ENCODE measurements at places on chromosomes 13 and 19.
A peak's percentile ranks its signal among the peaks of the same experiment; 100 is the strongest.

DNA sequence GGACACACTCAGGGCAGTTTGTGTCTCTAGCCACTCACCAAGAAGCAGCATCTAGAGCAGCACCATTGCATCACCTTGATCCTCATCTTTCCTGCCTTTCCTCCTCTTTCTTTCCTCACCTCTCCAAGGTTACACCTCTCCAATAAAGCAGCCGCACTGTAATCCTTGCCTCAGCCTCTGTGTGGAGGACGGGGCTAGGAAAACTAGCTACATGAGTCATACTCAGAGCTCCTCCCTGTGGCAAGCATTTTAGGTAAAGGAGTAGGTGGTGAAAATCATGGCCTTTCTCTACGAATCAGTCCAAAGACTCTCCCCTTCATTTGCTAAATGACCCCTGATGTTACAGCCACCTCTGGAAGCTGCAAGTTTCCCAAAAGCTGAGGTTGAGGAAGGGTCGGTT, 108.9 kb downstream of the DNAJC15 start:
- DNase-seq = peak; percentile 26

- peak; percentile 77 for DNase-seq
These were observed 17.6 kb downstream of the LIG1 start for GRCh38 chr19:48152551-48152950.

GRCh38 chr13:32759152-32759551, 172.9 kb downstream of the PDS5B start:
- no peak for DNase-seq

DNA sequence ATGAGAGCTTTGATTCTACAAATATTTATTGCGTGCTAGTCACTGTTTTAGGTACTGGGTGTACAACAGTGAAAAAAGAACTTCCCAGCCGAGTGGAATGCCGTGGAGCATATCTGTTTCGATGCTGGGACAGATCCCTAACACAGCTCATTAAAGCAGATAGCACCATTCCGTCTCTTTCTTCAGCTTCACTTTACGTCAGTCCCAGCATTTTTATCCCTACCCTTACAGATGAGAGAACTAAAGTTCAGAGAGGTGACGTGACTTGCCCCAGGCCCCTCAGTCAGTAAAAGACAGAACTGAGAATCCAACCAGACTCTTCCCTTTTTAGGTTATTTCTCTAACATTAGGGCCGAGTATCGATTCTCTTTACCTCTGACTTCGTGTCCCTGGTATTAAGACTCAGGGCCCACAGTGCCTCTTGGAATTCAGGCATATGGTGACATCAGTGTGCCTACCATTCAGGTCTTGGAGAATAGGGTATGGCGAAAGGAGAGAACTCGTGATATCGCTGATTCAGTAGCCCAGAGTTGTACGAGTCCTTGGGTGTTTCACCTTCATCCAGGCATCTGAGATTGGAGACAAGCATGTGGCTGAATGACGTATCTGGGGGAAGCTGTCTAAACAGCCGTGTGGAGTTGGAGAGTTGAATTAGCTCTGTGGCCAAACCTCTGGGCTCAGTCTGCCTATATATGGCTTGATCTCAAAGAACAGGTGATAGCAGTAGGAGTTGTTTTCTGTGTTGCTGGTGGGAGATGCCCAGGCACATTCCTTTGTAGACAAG, 27.1 kb downstream of the ACTN4 start:
- DNase-seq = no peak

GRCh38 chr19:13102666-13103580, at the start of gene LYL1:
TSS of gene LYL1 (minus strand) at chr19:13102858. CDS start at chr19:13101171, 1,687 bp downstream.
- DNase-seq = peak; percentile 99

DNA sequence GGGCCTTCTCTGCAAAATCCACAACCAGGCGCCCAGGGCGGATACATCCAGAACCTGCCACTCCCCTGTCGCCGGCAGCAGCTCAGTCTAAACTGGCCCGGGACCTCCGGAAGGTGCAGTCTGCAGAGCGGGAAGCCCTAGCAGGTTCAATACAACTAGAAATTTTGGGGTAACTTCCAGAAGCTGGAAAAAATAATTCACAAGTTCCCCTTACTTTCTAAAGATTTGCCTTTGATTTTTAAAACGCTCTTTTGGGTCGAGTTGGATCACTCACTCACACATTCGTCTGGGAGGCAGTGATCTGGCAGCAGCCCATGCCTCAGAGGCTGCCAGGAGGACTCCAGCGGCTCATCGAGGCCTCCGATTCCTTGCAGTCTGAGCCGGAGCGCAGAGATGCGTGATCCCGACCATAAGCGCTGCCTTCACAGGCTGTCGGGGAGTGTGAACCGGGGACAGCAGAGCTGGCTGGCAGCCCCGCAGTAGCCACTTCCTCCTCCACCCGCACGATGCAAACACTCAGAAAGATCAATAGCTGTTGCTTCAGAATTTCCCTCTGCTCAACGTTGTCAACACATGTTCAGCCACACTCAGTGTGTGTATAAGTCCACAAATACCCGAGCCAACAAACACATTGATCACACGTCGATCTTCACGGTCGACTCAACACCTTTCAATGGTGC, 35.6 kb upstream of the ZNF507 start:
- DNase-seq = no peak

DNA sequence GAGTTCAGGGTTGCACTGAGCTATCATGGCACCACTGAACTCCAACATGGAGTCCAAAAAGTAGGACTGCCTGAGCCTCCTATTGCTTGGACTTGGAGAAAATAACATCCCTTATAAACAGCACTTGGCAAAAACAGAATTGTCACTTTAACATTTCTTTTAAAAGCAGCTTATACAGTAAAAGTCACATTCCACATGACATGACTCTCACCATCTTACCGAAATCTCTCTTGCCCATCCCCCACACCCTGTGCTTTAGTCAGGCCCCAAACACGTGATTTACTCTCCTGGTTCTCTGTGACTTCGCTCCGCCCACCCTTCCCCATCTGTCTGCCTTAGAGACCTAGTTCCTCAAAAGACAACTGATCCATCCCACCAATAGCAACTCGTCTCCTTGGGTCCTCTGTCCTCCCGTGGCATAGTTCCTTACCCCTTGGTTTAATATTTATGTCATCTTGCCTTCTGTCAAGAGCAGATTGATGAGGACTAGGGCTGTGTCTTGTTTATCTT, 4.6 kb downstream of the SAFB start:
- peak; percentile 96 for DNase-seq

DNA sequence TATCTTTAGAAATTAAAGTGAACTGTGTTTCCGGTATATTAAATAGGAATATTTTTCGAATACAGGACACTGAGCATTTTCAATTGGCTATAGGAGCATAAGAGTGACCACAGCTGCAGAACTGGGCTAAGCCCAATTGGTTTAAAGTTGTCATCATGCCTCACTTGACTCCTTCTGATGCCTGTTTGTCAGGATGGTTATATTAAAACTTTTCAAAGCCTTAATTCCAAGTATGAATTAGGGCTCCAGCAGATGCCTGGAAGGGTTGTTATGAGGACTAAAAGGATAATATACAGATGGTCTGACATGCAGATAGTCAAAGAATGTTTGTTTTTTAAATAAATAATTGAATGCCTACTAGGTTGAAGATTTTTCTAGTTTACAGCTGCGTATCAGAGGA, 100.0 kb downstream of the LMO7 start:
- no peak for DNase-seq

- no peak for DNase-seq
These were observed 477.3 kb downstream of the KLF12 start for GRCh38 chr13:73656863-73657262.

GRCh38 chr13:101026736-101027398, 352.3 kb upstream of the TMTC4 start:
- DNase-seq = no peak

DNA sequence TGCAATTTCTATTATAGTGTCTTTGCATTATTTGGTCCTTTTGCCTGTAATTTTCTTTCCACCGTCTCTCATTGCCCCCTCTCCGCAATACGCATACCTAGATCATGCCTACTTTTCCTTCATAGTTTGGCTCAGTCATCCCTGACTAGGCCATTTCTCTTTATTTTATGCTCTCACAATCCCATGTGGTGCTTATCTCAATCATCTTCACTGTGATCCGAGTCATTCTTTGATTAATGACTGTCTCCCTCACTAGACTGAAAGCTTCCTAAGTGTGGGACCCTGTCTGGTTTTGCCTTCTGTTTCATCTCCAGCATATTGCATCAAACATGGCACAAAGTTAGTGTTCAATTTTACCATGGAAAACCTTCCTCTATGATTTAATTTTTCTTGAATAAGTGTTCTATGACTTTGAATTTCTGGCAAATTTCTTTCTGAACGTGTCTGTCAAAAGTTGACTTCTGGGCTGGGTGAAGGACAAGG, 43.7 kb upstream of the OLFM4 start:
- no peak for DNase-seq

DNA sequence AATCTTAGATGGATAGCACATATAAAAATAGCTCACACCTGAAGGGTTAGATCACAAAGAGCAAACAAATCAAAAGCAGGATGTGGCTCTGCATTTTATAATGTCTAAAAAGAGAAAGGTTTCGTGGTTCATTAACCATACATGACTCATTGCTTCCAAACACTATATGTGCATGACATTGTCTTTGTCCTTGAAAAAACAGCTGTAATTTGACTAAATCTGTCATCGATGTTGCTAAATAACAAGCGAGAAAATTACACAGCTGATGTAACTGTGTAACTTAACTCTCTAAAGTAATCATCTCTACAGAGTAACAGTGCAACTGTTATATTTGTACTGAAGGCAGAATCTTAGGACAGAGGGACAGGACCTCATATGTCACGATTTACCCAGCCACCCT, 383.1 kb upstream of the GPC6 start:
- no peak for DNase-seq

DNA sequence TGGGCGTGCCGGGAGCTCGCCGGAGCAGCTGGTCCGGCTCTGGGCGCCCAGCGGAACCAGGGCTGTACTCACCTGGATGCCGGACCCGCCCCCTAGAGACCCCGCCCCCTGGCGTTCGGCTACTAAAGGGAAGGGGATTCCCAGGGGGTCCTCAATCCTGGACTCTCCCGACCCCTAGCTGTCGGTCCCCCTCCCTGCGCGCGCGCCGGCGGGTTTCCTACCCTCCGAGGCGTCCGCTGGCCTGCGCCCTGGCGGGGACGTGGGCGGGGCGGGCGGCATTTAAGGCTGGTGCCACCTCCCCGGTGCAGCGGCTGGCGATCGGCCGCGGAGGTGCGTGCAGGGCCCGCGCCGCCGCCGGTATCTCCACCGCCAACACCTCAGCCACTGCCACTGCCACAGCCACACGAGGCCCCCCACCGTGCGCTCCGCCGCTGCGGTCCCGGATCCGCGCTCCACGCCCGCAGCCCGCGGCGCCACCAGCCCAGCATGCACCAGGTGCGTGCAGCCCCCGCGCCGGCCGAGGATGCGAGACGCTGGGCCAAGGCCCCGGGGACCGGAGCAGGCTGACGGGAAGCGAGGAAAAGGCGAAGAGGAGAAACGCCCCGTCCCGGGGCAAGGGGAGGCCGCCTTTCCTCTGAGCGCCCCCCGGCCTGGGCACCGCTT, at the start of gene ATP12A:
Gene ATP12A, plus strand, starts transcription at position 151 of the 663 bp plus-strand sequence. Its CDS starts 336 bp downstream, at position 487.
- DNase-seq = peak; percentile 30

GRCh38 chr19:50214699-50215543, 11.5 kb downstream of the MYH14 start:
- DNase-seq = no peak

DNA sequence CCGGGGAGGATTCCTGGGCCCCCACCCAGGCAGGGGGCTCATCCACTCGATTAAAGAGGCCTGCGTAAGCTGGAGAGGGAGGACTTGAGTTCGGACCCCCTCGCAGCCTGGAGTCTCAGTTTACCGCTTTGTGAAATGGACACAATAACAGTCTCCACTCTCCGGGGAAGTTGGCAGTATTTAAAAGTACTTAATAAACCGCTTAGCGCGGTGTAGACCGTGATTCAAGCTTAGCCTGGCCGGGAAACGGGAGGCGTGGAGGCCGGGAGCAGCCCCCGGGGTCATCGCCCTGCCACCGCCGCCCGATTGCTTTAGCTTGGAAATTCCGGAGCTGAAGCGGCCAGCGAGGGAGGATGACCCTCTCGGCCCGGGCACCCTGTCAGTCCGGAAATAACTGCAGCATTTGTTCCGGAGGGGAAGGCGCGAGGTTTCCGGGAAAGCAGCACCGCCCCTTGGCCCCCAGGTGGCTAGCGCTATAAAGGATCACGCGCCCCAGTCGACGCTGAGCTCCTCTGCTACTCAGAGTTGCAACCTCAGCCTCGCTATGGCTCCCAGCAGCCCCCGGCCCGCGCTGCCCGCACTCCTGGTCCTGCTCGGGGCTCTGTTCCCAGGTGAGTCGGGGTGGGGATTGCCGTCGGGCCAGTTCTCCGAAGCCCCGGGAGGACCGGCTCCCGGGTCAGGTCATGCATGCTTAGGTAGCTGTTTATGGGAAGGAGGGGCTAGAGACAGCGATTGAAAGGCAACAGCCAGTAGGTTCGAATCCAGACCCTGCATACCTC, at the start of gene ICAM1:
Gene ICAM1, plus strand, starts transcription at position 505 of the 779 bp plus-strand sequence. Its CDS starts 40 bp downstream, at position 545.
- DNase-seq = peak; percentile 83

GRCh38 chr13:52125547-52125946, 3.3 kb downstream of the NEK5 start:
- DNase-seq = peak; percentile 46

- DNase-seq = peak; percentile 82
These were observed 1.1 kb upstream of the FXYD3 start for GRCh38 chr19:35114353-35115176.

DNA sequence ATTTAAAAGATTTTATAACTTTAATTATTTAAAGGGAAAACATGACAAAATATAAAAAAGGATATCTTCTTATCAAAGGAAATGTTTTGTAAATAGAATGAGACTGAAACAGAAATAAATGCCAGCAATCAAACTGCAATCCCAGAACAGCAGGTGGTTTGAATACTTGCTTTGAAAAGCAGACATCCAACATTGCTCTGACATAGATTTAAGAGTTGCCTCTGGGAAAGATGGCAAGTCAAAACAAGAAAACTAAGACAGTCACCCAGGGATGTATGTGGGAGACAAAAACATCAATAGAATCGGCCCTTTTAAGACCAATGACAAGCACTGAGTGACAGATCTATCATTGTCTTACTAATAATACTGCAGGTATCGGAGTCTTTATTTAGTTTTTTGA, 789.7 kb upstream of the GPC6 start:
- DNase-seq = no peak

GRCh38 chr13:44300895-44301638, 72.6 kb upstream of the SERP2 start:
- DNase-seq = peak; percentile 37

- DNase-seq = no peak
These were observed 772.5 kb upstream of the SLITRK1 start for GRCh38 chr13:84654654-84655275.

DNA sequence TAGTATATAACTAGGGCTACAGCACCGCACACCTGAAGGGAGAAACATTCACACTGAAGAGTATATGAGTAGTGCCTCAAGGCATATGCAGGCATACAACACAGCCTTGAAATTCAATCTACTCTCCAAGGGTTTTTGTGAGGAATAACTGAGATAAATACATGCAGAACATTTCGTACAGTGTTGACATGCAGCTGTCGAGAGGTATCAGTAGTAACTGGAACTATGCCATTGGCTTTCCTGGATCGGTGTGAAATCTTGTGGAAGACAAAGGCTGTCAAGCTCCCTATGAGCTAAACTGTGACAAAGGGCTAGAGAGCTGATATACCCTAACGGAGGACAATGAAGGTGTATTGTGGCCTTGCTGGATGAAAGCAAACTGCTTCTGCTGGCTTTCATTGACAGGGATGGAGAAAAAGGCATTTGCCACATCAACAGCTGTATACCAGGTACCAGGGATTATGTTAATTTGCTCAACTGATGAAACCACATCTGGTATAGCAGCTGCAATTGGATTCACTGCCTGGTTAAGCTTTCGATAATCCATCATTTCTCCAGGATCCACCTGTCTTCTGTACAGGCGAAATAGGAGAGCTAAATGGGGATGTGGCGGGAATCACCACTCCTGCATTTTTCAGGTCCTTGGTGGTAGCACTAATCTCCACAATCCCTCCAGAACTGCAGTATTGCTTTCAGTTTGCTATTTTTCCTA, 16.3 kb downstream of the MTRF1 start:
- no peak for DNase-seq

All from hematopoietic multipotent progenitor cell treated with erythropoietin and hydrocortisone succinate and interleukin-3 and kit ligand, for 4 days (in vitro differentiated cells).